ENCODE measurements at places on chromosomes 7 and 10.

- peak; percentile 83 for DNase-seq
Observed at GRCh38 chr7:96380111-96380512, 58.2 kb upstream of the SLC25A13 start.

DNA sequence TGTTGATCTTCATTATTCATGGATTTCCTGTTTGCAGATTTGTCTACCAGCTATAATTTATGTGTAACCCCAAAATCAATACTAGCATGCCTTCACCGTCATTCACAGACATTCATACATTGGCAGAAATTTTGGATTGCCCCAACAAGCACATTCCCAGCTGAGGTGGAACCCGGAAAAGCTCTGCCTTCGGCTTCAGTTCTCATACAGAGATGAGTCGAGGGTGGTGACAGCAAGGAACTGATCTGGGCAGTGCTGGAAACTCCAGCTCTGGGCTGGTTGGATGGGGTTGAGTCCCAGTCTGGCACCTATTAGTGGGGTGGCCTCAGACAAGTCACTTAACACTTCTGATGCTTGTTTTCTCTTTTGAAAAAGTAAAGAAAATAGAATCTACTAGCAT is 267.5 kb downstream of the SNX13 start:
- no peak for DNase-seq

DNA sequence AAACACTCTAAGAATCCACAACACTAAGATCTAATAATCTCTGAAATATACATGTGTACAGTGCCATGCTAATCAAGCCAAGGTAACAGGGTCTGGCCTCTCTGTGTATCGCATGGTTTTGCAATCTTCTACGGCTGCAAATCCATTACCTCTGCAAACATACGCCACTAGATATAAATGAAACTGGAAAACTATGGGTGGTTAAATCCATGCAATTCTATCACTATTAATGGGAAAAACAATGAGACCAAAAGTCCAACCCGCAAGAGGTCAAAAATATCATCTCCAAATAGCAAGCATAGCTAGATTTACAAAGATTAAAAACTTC is 23.0 kb downstream of the SGCE start:
- DNase-seq: peak; percentile 47

- DNase-seq: no peak
Observed at GRCh38 chr10:95537542-95537927, 23.6 kb downstream of the SORBS1 start.

GRCh38 chr7:96397936-96398598 is 76.2 kb upstream of the SLC25A13 start:
- no peak for DNase-seq

DNA sequence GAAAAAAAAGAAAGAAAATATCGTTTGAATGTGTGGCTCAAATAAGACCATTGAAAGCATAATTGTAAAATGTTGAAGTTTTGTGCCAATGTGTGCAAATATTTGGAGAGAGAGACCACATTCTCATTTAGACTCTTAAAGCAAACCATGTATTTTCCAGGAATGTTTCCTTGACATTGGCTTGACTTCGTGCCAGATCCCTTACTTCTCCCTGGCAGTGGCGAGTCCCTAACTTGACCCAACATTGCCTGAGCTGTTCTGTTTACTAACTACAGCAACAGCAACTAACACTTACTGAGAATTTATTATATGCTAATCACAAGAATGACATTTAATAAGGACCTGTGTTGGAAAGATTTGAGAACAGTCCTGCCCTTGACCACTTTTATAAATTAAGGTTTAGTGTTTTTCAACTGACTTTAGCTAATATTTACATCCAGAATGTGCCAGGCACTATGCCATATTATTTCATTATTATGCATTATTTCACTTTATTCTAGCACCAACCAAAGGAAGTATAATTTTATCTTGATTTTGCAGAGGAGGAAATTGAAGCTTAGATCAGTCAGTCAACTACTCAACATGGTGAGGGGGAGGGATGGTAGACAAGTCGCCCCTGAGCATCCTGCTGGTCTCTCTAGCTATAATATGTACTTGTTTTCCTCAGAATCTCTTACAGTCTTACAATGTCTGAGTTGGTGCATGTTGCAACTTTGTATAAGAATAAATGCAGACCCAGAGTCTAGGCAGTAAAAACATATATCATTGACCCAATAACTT is 29.7 kb downstream of the ZNF467 start:
- DNase-seq: no peak

GRCh38 chr10:110708776-110709443 is 64.8 kb downstream of the RBM20 start:
- no peak for DNase-seq

GRCh38 chr10:5683065-5683464 is 1.6 kb upstream of the TASOR2 start:
- DNase-seq: no peak

- DNase-seq: no peak
Observed at GRCh38 chr10:69738071-69738470, 63.6 kb upstream of the COL13A1 start.

- no peak for DNase-seq
Observed at GRCh38 chr10:119415536-119416503, 126.7 kb downstream of the RGS10 start.

GRCh38 chr10:11246752-11247467 is 229.2 kb downstream of the CELF2 start:
- DNase-seq: no peak

GRCh38 chr7:13258386-13258785 is 571.0 kb downstream of the ARL4A start:
- no peak for DNase-seq

GRCh38 chr10:124648738-124649137 is 95.4 kb downstream of the FAM53B start:
- peak; percentile 75 for DNase-seq

- no peak for DNase-seq
Observed at GRCh38 chr10:72027498-72027897, 60.9 kb downstream of the SPOCK2 start.

DNA sequence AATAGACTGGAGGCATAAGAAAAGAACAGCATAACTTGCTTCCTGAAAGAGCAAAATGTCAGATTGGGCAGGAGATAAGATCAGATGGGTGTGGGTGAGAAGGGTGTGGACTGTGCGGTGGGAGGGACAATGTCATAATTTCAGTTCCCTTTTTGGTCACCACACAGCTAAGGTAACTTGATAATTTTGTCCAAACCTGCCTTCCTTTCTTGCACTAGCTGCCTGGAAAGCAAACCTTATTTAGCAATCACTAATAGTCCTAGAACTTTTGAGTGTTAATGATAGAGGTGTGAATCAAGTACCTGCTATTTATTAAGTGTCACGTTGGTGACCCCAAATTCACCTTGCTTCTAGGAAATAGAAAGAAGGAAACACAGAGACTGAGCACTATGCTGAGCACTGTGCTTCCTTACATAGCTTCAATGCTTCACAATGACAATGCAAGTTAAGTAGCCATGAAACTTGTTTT is 72.4 kb upstream of the SP4 start:
- DNase-seq: no peak

- DNase-seq: no peak
Observed at GRCh38 chr10:107122703-107123102, 41.8 kb downstream of the SORCS1 start.
